8988T (cell line): ENCODE measurements at places on chromosomes 2 and 18.

DNA sequence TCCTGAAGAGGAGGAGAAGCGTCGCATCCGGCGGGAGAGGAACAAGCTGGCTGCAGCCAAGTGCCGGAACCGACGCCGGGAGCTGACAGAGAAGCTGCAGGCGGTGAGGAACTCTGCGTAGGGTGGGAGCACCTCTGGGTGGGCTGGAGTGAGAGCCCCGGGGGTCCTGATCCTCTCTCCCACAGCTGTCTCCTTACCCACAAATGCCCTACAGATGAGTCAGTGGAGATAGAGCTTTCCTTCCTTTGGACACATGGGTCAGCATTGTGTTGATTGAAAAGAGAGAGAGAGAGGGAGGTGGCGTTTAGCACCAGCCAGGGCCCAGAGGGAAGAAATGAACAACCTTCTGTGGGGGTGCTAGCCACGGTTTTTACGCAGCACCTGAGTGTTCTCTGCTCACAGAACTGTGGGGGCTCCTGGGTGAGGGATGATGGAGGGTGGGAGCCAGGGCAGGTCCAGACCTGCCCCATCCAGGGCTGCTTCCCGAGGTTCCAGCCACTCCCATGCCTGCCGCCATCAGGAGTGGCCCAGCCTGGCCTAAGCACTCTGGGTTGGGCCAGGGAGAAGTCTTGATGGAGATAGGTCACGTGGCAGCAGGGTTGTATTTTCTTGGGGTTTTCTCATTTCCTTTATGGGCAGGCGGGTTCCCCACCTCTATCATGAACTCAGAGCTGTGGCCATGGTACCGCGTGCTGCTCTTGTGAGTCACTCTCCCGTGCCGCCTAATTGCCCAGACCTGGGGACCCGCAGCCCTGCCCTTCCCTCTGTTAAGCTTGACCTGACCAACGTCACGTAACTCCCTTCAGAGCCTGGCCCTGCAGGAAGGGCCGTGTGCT lies 16.3 kb downstream of the FOSL2 start:
- DNase-seq, result no peak

DNA sequence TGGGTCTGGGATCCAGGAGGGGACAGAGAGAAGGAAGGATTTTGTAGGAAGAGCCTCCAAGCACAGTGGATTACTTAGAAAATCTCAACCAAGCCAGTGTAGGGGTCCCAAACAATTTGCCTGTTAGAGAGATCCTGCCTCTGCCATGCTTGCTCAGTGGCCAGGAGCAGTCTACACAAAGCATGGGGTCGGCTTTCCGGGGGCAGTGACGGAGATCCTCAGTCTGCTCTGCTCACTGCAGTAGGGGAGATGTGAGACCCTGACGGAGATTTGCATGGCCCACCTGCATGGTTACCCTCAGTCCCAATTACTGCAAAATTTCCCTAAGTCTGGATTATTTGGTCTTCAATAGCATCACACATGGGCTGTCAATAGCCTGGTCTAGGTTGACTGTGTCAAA lies 385.2 kb downstream of the CMPK2 start:
- no peak for DNase-seq

GRCh38 chr2:210224941-210225672 lies at the start of gene ACADL:
Gene ACADL (minus strand): TSS chr2:210225447. CDS start chr2:210225263, 184 bp downstream.
- DNase-seq, result peak; percentile 62

DNA sequence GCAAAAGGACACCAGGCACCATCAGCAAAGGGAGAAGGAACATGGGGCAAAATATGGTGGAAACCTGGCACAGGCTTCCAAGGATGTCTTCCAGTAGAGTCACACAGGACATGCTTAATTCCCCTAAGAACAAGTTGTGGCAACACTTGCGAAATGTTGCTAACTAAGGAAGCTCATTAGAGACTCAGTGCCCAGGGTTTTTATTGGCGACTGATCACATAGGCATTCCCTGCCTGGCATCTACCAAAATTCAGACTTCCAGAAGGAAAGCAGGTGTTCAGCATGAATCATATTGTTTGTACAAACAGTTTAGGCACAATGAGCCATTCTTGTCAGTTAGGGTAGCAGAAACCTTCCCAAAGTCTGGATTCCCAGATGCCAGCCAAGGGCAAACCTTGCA lies 25.7 kb downstream of the SLC4A1AP start:
- DNase-seq, result no peak

DNA sequence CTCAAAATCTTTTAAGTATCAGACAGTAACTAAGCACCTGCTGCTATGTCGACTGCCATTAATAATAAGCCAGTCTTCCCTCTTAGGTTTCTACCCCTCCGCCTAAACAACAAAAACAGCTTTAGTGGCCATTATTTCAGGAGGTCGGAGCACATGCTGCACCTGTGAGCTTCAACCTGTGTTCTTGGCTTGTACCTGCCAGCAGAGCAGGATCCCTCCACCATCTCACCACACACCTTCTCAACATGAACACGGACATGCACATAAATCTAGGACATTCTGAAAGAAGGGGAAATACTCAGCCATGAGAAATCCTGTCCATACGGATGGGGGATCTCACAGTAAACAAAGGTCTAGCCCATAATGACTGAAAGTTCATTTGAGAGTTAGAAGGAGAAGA lies 3.7 kb downstream of the CYB5A start:
- no peak for DNase-seq

DNA sequence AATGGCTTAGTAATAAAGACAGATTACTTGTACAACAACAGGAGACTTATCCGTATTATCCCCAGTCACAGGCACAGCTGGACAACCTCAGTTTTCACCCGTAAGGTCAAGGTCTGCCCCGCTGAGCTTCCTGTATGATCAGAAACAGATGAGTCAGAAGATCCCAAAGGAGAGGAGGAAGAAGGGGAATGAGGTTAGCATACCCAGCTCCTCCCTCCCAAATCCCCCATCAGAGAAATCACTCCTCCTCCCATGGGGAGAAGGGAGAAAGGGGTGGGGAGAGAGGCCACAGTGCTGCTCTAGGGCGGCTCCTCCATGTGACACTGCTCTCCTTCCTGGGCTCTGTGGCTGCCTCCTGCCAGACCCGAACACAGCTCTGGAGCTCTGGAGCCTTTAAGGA lies 53.8 kb upstream of the SPTBN1 start:
- DNase-seq, result no peak

DNA sequence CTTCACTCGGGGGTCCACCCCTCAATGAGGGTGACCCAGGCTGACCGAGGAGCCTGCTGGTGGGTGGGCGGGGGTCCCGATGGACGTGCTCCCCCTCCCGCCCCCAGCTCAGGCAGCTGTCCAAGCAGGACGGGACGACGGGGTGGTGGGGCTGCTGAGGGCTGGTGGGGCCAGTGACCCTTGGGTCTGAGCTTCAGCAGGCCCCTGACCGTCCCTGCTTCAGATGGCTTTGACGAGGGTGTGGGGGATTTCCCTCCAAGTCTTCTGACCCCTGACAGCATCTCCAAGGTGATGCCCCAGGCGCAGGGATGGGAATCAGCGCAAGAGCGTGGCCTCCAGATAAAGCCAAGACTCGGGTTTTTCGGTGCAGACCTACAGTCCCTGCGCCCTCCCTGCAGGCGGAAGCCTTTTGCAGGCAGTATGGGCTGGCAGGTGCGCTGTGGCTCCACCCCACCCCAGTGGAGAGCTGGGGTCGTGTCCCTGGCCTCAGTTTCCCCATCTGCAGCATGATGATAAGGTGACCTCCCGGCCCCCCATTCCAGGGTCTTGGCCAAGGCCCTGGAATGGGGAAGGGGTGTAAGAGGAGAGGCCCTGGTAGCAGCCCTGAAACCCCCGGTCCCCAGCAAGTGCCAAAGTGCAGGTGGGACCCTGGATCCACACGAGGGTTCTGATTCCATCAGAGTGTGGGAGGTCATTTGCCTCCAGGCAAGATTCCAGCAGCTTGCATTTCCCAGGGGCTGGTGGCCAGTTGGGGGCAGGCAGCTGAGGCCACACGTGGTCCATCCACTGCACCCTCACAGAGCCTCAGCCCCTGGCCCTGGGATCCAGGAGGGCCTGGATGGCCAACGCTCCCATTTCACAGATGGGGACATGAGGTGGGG lies 8.7 kb downstream of the CROCC2 start:
- peak; percentile 92 for DNase-seq

DNA sequence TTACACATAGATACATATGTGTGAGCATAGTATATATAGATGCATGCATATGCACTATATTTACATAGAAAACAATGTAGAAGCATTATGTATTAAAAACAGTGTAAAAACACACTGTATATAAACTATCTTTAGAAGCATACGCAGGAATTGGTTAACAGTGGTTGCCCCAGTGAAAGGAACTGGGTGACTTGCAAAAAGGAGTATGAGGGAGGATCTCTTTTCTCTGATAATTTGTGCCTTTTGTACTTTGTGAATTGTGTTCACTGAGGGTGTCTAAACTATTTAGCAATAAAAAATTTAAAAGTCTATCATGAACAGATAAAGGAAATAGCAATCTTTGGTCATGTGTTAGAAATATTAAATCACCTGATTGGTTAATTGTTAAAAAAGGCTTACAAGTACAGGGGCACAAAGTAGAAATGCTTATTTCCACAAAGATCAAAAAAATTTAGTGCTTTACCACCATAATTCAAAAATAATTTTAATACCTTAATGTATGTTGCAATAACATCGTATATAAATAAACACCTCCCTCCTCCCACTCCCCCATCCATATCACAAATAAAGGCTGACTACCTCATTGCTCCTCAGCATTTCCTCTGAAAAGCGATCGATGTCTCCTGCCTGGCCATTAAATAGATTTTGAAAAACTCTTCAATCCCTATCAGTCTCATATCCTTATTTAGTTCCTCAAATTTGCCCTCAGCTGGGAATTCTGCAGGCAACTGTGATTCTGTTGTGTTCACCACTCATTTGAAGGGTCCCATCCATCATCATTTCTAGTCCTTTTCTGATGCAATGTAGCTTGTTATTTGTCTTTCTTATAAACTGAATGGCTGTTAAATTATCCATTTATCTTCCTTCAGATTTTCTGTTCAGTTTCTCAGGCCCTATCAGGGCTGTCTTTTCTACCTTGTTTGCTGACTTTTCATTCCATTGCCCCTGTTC lies 257.3 kb downstream of the AGPS start:
- DNase-seq, result no peak

GRCh38 chr2:86305915-86306254 lies 31.5 kb downstream of the REEP1 start:
- DNase-seq, result no peak

DNA sequence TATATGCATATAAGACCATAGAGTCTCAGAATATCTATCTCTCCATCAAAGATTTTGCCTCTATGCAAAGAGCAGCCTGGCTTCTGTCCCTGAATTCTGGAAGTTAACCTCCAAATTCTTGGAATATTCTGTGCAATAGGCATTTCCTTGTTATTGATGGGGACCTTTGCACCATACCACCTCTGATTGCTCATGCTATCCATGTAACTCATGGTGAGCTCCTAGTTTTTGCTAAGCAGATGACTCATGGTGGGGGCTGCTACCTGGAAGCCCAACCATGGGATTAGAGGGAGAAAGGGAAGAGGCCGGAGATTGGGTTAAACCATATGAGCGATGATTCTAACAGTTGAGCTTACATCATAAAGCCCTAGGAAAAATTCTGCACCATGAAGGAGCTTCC lies 310.2 kb upstream of the FIGN start:
- DNase-seq, result no peak

GRCh38 chr18:60049172-60049571 lies 149.4 kb downstream of the PMAIP1 start:
- DNase-seq, result no peak

GRCh38 chr2:223418131-223418530 lies 184.0 kb downstream of the SCG2 start:
- no peak for DNase-seq

GRCh38 chr2:43126817-43127207 lies 99.6 kb downstream of the ZFP36L2 start:
- no peak for DNase-seq

- DNase-seq, result peak; percentile 41
These were observed 883 bp downstream of the SMCHD1 start for GRCh38 chr18:2656237-2656980.

DNA sequence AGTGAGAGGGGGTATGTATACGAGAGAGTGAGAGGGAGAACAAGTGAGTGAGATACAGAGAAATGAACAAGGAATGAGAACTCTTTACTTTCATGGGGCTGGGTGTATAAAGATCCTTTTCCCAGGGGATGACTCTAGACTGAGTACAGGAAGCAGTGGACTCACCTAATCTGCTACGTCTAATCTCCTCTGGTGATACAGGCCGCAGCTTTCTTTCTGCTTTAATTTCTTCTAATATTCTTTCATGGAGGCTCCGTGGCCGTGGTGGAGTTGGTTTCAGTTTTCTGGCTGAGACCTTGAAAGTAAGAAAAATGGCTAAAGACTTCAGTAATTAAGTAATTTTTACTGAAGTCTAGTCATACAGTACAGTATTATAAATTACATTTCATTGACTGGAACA lies 85.2 kb downstream of the PRELID3A start:
- no peak for DNase-seq

GRCh38 chr2:131010566-131010965 lies 82.7 kb downstream of the FAM168B start:
- DNase-seq, result no peak

- DNase-seq, result no peak
These were observed 61.9 kb downstream of the PUM2 start for GRCh38 chr2:20288642-20289340.

DNA sequence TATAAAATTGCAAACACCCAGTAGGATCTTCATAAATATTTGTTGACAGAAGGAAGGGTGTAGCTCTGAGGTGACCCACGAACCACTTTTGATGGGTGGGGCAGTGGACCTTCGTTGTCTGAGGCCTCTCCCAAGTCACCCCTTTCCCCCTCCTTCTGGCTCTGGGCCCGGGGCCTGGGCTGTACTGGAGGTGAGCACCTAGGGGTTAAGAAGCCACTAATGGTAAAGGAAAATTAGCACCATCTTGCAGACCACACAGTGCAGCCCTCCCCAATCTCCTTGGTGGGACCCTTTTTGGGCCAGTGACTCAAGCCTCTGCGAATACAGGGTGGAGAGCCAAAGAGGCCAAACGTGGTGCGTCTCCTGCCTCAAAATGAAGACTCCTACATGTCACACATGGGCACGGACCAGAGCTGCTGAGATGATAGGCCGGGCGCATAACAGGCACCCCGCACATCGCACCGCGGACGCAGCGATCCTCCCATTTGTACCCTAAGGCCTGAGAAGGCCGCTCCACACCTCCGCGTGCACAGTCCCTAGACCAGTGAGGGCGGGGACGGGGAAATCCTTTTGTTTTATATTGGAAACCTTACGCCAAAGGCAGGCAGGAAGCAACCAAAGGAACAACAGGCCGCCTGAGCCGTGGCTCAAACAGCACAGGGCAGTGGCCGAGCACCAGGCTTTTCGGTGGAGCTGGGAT lies 31.9 kb upstream of the ATP6V1B1 start:
- no peak for DNase-seq

- DNase-seq, result no peak
These were observed 54.1 kb downstream of the ETAA1 start for GRCh38 chr2:67451086-67451832.
